ENCODE measurements at places on chromosomes 5 and 9. TPM values are rescaled to one million over a fixed set of nuclear protein-coding genes. Genes with fewer than 3 reads are reported as not detected.

The SLC6A7 gene
- total RNA-seq, result not detected

The PCDHB4 gene
- total RNA-seq, result 4.4 TPM

The TNC gene
- total RNA-seq, result 5.1 TPM

The PDLIM4 gene
- total RNA-seq, result 14.3 TPM

The PLPPR1 gene
- total RNA-seq, result 12.2 TPM

The ACSL6 gene
- 0.36 TPM for total RNA-seq

The MEF2C gene
- 2.6 TPM for total RNA-seq

The OR1J2 gene
- total RNA-seq, result not detected

The ZNG1C gene
- 37.3 TPM for total RNA-seq

The MCTP1 gene
- total RNA-seq, result 2.1 TPM

The OTP gene
- not detected for total RNA-seq

The KCNMB1 gene
- not detected for total RNA-seq

The CSF1R gene
- total RNA-seq, result not detected

The WHRN gene
- total RNA-seq, result 11.9 TPM

The SLC34A3 gene
- 0.27 TPM for total RNA-seq

The CNTFR gene
- total RNA-seq, result 2.3 TPM

The MYOZ3 gene
- total RNA-seq, result 2.9 TPM

The REEP2 gene
- total RNA-seq, result 20.0 TPM

The BSPRY gene
- 18.8 TPM for total RNA-seq

The ARRDC1 gene
- total RNA-seq, result 74.9 TPM

The VLDLR gene
- total RNA-seq, result 9.9 TPM

The SARDH gene
- total RNA-seq, result 4.2 TPM

The F2RL2 gene
- 0.16 TPM for total RNA-seq

The MYOT gene
- total RNA-seq, result not detected

The XRCC4 gene
- total RNA-seq, result 13.1 TPM

The AUH gene
- 24.9 TPM for total RNA-seq

The CYSTM1 gene
- total RNA-seq, result 30.9 TPM

The MARCHF6 gene
- total RNA-seq, result 239 TPM

The ENHO gene
- total RNA-seq, result 4.5 TPM

The FAT2 gene
- 0.07 TPM for total RNA-seq

The LRRC19 gene
- total RNA-seq, result not detected

The TESK1 gene
- 62.3 TPM for total RNA-seq

The GARIN3 gene
- total RNA-seq, result not detected

The PCDHB16 gene
- 11.9 TPM for total RNA-seq

The SMIM33 gene
- total RNA-seq, result not detected

The C8G gene
- 1.1 TPM for total RNA-seq

The MRPS27 gene
- total RNA-seq, result 60.6 TPM

The TAF11L5 gene
- total RNA-seq, result not detected

The EDIL3 gene
- total RNA-seq, result 5.6 TPM

The CYLC2 gene
- not detected for total RNA-seq

The NR4A3 gene
- total RNA-seq, result 1.4 TPM

The LCN15 gene
- total RNA-seq, result not detected

The GPX8 gene
- 38.8 TPM for total RNA-seq

The PCDHGA5 gene
- 0.71 TPM for total RNA-seq

The DBN1 gene
- total RNA-seq, result 422 TPM

The PRDM9 gene
- not detected for total RNA-seq

The NR5A1 gene
- 0.49 TPM for total RNA-seq

The CNTNAP3 gene
- total RNA-seq, result 1.6 TPM

The SEC24A gene
- total RNA-seq, result 27.0 TPM

The FABP6 gene
- total RNA-seq, result 0.55 TPM

The ELP1 gene
- total RNA-seq, result 46.6 TPM

The C7 gene
- 6.1 TPM for total RNA-seq

The SPINK4 gene
- not detected for total RNA-seq

The ENDOG gene
- total RNA-seq, result 18.0 TPM

The ORM2 gene
- 3.2 TPM for total RNA-seq

The LHFPL2 gene
- 18.3 TPM for total RNA-seq

The DAPK1 gene
- total RNA-seq, result 228 TPM

The SIT1 gene
- not detected for total RNA-seq

The IL12B gene
- total RNA-seq, result not detected

The SPATA31E1 gene
- total RNA-seq, result not detected
